Pons (tissue), 1 donor: ENCODE measurements at places on chromosomes 6 and 20.

DNA sequence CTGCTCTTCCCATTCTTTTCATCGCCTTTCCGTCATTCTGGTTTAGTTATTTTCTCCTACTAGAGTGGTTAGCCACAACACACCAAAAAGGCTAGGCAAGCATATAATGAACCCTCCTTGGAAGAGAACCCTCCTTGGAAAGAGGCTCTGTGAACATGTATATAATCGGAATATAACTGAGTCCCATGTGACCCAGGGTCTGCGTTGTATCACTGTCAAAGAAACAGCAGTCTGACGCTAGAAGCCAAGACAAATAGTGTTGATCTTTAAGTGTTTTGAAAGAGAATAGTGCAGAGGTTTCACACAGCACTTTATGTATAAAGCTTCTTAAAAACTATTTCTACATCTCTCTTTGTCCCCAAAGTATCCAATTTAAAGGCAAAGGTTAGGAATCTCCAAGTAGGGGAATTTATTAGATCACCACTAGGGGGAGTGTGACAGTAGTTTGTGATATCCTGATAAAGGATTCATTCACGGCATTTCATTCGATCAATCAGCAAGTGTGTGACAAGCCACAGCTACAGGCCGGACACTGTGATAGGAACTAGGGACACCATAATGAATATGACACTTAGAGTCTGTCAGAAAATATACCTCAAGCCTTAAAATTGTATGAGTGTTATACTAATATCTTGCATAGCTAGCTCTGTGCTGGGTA is 395.3 kb downstream of the CD109 start:
- DNase-seq, result peak; percentile 73

DNA sequence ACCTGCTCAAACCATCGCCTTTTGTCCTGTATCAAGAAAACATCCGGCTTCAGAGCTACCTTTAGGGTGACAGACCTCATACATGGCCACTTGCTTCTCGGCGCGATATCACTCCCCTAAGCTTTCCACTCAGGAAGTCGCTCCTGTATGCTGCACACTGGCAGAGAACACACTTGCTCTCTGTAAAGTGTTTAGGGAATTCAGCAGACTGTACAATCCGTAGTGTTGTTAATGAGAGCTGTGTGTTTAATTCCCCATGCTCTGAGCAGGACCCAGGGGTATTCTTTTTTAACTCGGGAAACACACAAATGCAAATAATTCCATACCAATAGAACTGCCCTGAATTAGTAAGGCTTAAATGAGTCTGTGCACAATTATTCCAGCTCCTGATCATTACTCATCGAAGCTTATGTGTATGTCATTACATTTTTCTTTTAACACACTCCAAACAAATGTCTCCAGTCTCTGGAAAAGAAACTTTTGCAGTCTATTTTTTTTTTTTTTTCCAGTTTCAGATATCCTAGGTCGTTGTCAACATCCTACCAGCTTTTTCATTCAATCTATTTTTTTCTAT is 338.7 kb upstream of the ARID1B start:
- DNase-seq, result no peak

- DNase-seq, result no peak
These were observed 74.8 kb upstream of the SLC24A3 start for GRCh38 chr20:19137641-19138040.

- peak; percentile 56 for DNase-seq
These were observed 3.8 kb downstream of the TRAF3IP2 start for GRCh38 chr6:111601886-111602285.

DNA sequence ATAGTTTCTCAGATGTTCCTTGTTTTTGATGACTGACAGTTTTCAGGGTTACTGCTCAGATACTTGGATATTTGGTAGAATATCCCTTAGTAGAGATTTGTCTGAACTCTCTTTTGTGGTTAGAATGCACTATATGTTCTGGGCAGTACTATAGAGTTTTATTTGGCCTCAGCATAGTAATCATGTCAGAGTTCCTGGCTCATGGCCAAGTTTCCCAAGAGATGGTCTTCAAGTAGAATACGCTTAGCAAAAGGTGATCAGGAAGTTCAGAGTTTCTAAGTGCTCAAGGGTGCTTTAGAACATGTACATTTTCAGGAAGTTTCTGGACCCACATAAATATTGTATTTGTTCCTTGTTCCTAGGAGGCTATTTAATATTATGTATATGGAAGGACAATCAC is 1209.7 kb upstream of the GJE1 start:
- DNase-seq, result no peak
